ENCODE measurements at places on chromosomes 5 and 9.

GRCh38 chr5:41127967-41128690, 57.0 kb upstream of the MROH2B start:
- no peak for DNase-seq

- no peak for DNase-seq
Measured at GRCh38 chr5:99706160-99706559, 777.4 kb upstream of the CHD1 start.

- DNase-seq: no peak
Measured at GRCh38 chr9:93253633-93254032, 69.7 kb downstream of the WNK2 start.

DNA sequence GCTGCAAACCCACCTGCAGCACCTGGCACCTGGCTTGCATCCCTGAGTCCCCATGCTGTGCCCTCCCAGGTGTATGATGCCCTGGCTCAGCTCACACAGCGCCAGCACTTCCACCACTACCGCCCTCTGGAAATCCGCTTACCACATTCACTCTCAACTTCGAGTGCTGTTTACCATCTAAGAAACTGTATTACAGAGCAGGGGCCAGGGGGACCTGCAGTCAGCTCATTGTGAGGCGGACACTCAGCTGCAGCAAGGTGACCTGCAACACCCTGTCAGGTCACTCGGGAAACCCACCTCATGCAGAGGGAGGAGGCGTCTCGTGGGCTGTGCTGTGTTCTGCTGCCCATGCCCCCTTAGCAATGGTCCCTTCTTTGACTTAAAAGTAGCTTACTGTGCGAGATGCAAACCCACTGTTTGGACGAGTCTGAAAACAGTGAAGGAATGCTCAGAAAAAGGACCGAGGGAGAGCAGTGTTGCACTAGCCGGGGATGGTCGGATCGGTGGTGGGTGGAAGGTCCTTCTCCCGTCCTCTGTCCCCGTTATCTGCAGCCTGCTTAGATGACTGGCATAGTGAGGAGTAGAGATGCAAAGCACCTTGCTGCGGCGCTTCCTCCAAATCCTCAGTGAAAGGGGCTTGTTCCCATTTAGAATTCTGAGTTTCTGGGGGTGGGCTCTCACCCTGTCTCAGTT, 55.2 kb upstream of the CTSL start:
- no peak for DNase-seq

GRCh38 chr9:129500161-129500862, 120.6 kb downstream of the C9orf50 start:
- no peak for DNase-seq

GRCh38 chr5:57828221-57828620, 345.6 kb upstream of the ACTBL2 start:
- DNase-seq: no peak

DNA sequence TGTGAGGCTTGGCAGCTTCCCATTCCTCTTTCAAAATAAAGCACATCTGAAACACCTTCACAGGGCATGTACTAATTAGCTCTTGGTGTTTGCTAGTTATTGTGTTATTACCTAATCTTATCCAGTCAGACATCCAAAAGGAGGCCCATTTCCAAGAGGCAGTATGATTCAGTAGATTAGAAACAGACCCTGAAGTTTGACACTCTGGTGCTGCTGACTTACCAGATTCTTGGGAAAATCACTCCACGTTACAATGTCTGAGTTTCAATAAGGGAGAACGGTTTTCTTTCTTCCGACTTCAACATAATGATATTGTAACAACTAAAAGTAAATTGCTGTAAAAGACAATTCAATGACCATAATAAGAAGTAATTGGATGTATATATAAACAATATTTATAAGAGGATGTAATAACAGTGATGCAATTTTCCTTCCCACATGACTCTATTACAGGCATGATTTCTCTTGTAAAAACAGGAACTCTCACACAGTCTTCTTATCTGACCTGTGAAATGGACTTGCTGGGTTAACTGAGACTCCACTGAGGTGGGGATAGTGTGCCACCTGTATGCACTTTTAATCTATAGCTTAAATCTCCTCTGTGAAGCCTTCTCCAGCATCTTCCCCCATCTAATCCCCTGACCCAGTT, 181.3 kb upstream of the ELL2 start:
- DNase-seq: no peak

DNA sequence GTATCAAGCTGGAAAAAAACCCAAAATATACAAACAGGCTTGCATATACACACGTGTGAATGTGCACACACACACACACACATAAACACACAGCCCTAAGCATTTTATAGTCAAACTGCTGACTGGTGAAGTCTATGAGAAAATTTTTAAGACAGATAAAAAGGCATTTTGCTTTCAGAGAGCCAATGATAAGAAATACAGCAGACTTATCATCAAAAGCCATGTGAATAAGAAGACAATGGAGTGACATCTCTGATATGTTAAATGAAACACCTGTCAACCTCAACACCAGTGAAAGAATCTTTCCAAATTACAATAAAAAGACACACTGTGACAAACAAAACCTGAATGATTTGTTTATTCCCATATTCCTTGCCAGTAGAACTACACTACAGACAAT, 233.3 kb downstream of the CDH9 start:
- DNase-seq: no peak

GRCh38 chr5:29960323-29960722, 1233.2 kb upstream of the CDH6 start:
- no peak for DNase-seq

- no peak for DNase-seq
Measured at GRCh38 chr9:113493203-113493520, 29.6 kb downstream of the RGS3 start.

- no peak for DNase-seq
Measured at GRCh38 chr5:25964009-25964372, 1074.4 kb downstream of the CDH9 start.

GRCh38 chr9:135500071-135500524, 384 bp upstream of the MRPS2 start:
- DNase-seq: no peak

GRCh38 chr9:129273136-129273895, 95.3 kb upstream of the IER5L start:
- DNase-seq: no peak

- no peak for DNase-seq
Measured at GRCh38 chr5:169347786-169348185, 46.8 kb upstream of the SLIT3 start.

DNA sequence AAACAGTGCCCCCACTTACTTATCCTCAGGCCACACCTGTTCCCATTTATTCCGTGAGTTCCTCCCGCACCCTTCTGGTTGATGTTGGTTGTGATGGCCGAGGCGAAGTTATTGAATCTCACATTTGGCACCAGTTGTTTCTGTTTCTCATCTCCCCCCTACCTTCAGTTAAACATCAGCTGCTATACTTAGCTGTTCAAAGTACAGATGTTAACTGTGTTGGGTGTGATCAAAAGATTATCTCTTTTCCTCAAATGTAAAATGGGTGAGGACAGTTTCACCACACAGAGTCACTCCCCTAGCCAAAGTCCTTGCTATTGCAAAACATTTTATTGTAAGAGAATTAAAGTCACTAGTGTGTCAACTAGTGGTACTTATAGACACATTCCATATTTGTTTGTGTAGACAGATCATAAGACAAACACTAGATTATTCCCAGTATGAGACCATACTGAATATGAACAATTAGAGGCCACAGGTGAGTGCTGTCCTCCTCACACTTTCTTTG, 43.2 kb upstream of the PRSS3 start:
- DNase-seq: no peak

DNA sequence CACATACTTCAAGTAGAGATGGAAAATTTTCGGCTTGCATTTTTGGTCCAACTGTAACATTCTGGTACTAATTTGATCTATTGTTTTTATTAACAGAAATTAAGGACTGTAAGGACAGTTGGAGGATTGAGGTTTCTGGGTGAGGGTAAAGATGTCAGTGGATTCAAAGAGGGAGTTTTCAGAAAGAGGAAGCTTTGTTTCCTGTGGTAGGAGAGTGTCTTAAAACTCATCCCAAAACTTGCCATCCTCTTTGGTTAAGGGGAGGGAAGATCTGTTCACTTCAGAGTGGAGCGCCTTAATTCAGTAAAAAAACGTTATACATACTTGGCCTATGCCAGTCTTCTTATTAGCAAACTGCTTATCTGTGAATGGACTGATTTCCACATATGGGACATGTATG, 13.8 kb downstream of the CNTRL start:
- DNase-seq: no peak

- DNase-seq: no peak
Measured at GRCh38 chr5:146419696-146420095, 27.4 kb upstream of the TCERG1 start.

- DNase-seq: no peak
Measured at GRCh38 chr9:72134801-72135200, 14.4 kb upstream of the GDA start.

GRCh38 chr5:77590347-77590746, 48.2 kb downstream of the OTP start:
- DNase-seq: no peak

DNA sequence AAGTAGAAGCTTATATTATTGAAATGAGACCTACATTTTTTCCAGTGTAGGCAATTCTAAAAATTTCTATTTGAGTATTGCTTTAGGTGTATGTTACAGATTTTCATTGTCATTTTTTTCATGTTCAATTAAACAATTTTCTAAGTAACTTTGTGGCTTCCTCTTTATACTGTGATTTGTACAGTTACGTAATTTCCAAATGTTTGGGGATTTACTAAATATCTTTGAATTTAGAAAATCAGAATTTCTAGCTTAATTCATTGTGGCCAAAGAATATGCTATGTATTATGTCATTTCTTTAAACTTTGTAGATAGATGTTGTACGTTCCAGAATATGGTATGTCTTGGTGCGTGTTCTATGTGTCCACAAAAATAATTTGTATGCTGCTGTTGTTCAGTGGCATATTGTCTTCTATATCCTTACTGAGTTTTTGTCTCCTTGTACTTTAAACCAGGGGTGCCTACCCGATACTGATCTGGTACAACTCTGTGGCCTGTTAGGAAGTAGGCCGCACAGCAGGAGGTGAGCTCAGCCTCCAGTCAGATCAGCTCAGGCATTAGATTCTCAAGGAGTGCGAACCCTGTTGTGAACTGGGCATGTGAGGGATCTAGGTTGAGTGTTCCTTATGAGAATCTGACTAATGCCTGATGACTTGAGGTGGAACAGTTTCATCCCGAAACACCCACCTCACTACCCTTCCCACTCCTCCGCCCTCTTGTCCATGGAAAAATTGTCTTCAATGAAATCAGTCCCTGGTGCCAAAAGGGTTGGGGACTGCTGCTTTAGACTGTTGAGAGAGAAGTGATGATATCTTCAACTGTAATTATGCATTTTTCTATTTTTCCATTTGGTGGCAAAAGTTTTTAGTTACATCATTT, 63.5 kb downstream of the UBE2R2 start:
- DNase-seq: no peak

DNA sequence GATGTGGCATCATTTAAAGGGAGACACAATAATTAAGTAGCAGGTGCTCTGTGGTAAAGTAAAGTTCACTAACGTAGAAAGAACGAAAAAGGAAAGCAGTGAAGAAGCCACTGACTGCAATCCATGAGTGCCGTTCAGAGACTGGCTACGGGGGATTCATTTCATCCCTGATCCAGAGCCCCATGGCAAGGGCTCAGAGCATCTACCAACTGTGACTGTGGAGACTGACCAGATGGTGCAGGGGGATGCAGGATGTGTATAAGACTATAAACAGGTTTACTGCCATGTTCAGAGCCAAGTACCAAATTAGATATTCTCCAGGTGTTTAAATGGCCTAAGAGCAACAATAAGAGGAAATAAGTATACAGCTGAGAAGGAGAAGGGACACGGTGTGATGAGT, 47.7 kb downstream of the MARCHF11 start:
- no peak for DNase-seq

DNA sequence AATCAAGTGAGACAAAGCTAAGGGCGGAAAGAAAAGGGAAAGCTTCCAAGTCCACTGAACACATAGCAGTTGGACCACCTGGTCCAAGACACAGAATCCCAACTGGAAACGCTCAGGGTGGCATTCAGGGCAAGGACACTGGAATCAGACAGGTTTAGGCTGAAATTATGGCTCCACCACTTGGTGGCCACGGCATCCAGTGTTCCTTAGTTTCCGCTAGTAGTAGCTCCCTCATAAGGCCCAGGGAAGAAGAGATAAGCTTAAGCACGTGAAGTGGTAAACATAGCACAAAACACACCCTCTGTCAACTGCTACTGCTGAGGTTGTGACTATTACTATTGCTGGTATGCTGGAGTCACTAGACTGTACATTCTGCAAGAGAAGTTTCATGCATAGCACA, 209.4 kb downstream of the GLIS3 start:
- no peak for DNase-seq

- DNase-seq: no peak
Measured at GRCh38 chr9:124348831-124349230, 66.4 kb downstream of the PSMB7 start.

GRCh38 chr5:59587489-59588337, 305.8 kb downstream of the PDE4D start:
- no peak for DNase-seq

GRCh38 chr5:95327211-95327610, 42.3 kb upstream of the MCTP1 start:
- no peak for DNase-seq

DNA sequence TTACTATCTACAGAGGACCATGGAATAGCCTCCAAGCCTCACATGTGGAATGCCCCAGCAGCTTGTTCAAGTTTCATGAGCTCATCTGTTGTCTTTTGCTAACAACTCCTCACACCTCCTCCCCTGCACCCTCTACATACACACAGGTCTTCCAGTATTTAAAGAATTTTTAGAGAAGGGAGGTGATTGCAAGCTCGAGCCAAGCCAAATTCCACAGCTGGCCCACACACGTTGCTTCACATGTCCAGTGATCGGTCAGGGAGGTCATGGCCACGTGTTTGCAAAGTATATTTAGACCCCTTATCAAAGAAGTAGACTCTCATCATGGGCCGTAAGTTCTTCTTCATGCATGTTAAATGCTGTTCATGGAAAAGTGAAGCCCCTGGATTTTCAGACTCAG, 281.7 kb downstream of the OSTF1 start:
- no peak for DNase-seq

GRCh38 chr5:10583663-10584572, 20.0 kb downstream of the ANKRD33B start:
- no peak for DNase-seq

DNA sequence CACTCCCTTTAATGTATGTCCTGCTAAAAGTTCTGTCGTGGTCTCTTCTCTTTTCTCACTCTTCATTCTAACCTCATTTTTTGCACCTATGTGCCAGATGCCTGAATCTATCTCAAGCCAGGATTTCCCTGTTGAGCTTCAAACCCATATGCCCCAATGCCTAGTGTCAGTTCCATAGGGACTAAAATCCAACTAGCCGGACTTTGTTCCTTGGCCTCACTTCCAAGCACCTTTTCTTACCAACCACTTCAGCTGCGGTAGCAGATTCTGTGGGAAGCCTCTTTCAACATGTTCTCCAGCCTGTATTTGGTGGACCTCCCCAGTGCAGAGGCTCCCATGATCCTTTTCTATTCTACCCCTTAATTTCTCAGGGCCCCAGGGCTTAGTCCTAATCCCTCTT, 17.5 kb downstream of the C9orf57 start:
- no peak for DNase-seq

- no peak for DNase-seq
Measured at GRCh38 chr9:72012646-72013045, 47.8 kb downstream of the C9orf57 start.
